ENCODE measurements at places on chromosomes 16 and 17.

- DNase-seq, result no peak
Observed at GRCh38 chr16:47490471-47490870, 29.3 kb downstream of the PHKB start.

DNA sequence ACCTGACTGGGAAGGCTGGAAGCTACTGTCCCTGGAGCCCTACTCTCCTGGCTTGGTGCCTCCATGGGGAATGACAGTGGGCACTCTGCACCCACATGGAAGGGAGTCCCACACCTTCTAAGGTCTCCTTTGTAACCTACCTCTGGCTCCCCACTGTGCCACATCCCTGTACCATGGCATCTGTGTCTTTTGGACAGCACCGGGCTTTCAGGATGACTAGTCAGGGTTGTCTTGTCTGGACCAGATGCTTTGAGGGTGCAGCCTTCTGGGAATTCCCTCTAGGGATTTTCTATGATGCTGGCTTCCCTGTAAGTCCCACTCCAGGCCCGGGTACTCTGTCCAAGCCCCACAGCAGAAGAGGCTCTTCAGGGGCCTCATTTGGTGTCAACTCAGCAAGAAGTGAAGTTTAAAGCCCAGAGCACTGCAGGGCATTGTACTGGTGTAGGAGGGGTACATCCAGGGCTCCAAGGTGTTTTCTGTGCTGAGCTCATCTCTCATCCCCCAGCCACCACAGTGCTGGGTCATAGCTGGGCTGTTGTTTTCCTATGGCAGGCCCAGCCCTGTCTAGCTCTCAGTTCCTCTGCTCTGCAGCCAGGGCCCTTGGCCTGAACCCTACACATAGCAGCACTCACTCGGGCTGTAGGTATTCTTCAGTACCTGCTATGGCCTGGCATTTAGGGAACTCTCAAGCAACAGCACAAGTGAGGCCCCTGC, 255.3 kb downstream of the CPPED1 start:
- DNase-seq, result no peak

- no peak for DNase-seq
Observed at GRCh38 chr16:89023621-89024511, 46.9 kb upstream of the CBFA2T3 start.

- no peak for DNase-seq
Observed at GRCh38 chr17:74777901-74778515, 1.9 kb upstream of the NAT9 start.

GRCh38 chr17:13212860-13213259, 195.0 kb upstream of the ELAC2 start:
- DNase-seq, result no peak

DNA sequence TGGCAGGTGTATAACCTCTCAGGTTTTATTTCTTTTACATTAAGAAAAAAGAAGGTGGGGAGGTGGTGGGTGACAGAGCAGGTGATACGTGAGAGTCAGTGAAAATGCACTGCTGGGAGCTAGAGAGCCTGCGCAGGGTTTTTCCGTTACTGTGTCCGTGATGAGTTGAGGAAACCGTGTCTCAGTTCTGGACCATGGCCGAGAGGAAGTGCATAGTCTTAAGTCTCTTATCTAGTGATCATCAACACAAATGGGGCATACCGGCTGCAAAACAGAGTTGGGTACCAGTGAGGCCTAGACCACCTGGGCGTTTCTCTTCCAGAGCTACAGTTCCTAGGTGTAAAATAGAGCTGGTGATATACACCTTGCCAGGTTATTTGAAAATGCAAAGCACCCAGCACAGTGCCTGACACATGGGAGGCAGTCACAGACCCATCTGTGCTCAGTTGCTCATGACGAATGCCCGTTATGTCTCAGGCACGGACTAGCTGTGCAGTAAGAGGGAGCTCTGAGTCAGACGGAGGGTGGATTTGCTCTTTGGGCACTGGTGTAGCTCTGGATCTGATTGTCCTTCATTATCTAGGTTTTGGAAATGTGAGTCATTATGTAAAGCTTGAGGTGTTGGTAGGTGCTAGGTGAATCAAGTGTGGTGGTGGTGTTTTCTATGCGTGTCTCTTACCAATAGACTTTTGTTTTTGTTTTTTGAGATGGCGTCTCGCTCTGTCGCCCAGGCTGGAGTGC, 60.9 kb downstream of the RPTOR start:
- peak; percentile 24 for DNase-seq

DNA sequence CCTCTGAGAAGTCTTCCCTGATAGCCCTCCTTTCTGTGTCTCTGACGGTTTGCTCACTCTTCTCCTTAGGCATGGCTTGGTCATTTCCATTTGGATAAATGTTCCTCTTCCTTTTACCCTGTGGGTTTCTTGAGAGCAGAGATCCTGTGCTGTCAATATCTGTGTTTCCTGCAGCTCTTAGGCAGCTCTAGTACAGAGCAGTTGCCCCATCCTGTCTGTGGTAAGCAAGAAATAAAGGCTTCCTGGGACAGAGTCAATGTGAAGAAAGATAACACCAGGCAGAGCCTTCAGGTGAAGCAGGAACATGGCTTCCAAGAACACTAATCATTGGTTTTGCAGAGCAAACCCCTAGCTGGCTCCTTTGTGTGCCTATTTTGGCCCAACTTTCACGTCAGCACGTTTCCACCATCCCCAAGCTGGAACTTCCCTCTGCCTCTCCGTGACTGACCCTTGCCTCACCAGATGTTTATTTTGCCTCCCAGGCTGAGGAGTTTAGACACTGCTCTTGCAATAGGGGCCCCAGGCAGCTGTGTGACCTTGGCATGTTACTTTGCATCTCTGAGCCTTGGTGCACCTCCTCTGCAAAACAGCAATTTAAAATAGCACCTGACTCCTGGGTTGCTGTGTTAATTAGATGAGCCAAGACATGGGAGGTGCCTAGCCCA, 49.6 kb upstream of the SIAH1 start:
- DNase-seq, result no peak

GRCh38 chr17:77359236-77359635, 218.5 kb downstream of the SEC14L1 start:
- DNase-seq, result no peak

- DNase-seq, result no peak
Observed at GRCh38 chr16:10728003-10728887, 15.4 kb upstream of the NUBP1 start.

DNA sequence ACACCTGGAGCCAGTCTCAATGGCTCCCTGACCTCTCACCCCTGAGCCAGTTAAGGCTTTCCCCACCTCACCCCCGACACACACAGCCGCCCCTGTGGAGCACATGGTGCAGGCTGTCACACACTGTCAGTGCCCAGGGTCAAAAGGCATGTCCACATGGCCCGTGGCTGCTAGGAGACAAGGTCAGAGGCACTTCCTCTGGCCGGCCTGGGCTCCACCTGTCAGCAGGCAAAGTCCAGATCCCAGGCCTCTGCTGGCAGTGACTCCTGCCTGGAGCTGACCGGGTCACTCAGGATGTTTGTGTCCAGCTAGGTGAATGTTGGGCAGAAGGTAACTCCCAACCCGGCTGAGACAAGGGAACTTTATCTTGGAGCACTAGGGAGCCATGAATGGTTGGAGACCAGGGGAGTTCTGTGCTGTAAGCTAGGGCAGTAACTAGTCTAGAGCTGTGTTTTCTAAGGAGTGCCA, 6.0 kb downstream of the SREBF1 start:
- DNase-seq, result no peak

DNA sequence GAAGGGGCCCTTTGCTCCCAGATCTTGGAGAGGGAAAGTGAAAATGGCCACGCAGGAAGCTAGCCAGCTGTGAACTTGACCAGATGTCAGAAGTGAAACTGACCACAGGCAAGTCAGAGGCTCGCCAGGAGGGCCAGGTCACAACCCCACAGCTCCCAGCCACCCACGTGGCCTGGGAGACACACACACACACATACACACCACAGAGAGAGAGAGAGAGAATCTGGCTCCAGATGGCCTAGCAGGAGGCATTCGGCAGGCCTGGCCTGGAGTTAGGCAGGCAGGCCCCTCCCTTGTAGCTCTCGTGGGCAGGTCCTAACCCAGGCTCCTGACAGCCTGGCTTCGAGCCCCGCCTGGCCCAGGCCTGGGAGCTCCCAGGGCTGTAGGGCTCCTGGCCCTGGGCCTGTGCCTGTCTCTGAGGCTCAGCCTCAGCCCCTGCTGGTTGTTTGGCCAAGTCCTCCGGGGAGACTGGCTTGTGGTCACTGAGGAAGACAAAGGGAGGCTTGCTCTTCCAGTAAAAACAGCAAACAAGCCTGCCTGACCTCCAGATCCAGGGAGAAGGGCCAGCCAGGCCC, 20.2 kb downstream of the NGFR start:
- no peak for DNase-seq

- DNase-seq, result no peak
Observed at GRCh38 chr16:29820730-29821642, 724 bp downstream of the MVP start.

- no peak for DNase-seq
Observed at GRCh38 chr16:88588754-88589153, 18.6 kb downstream of the ZC3H18 start.

GRCh38 chr17:42512246-42512645, 23.8 kb upstream of the NAGLU start:
- no peak for DNase-seq

DNA sequence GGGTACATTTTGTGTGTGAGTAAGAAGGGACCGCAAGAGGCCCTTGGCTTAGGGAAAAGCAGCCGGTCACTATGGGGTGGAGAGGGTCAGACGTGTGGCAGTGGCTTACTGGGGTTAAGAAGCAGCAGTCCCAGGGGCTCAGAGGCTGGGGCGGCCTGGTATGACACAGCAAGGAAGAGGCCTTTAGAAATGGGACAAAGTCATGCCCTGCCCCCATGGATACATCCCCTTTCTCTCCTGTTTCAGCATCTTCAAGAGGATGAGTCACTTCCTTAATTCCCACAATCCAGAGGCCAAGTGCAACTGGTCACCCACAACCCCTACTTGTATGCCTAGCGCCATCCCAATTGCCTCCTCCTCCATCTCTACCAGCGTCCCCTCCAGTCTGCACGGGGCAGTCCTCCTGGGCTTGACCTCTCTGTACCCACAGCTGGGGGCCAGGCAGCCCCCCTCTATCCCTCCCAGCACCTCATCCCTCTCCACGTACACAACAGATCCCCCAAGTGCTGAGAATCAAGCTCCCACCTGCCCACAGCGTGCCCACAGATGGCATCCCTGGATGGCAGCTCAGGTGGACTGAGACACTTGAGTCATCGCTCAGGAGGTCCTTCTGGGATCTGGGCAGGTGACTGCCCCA, 6.9 kb upstream of the EFTUD2 start:
- no peak for DNase-seq

DNA sequence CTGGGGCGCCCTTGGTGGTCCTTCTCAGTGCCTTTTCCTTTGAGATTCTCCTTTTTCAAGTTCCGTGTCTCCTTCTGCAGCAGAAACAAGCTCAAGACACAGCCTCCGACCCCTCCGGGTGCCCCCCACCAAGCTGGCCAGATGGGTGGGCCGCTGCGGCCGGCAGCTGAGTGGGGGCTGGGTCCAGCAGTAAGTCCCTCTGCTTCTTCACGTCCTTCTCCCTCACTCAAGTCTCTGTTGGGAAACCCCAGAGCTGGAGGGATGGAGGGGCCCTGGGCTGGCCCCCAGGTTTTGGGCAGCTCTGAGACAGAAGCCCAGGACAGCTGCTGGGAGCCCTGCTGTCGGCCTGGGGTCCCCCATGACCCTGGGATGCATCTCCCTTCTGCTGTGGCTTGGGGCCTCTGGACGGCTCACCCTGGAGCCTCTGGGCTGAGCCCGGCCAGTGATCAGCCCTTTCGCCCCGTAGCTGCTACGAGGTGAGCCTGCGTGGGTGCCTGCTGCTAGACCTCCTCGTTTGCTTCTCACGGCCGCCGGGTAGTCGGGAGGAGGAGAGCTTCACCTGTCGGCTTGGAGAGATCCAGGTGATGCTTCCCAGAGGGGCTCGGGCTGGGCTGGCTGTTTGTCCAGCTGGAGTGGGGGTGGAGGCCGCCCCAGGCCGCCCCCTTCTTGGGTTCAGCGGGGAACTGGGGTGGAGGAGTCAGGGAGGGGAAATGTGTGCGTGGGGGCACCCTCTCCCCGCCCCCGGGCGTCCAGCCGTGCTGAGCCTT, 10.7 kb downstream of the ENGASE start:
- DNase-seq, result no peak
